ENCODE measurements at places on chromosomes 16 and 17.

- no peak for DNase-seq
These were observed 7.1 kb upstream of the LPCAT2 start for GRCh38 chr16:55501549-55502322.

GRCh38 chr16:50416388-50416787, 47.6 kb upstream of the BRD7 start:
- no peak for DNase-seq

DNA sequence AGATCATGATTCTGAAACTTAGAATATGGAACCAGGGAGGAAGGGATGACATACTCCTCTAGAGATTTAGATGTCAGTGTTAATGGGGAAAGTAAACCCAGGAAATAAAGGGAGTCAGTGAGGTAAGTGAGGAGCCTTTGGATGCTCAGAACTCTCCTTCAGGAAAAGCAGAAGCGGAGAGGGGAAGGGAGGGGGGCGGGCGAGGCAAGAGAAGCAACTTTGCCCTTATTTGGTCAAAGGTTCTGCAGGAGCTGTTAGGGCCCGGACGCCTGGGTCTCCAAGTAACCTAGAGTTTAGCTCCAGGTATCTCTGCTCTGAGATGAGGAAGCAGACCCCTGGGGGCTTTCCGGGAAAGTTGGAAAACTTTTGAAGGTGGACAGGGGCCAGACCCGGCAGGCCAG, 1.3 kb downstream of the PFN1 start:
- no peak for DNase-seq

- no peak for DNase-seq
These were observed 75.2 kb upstream of the DHX40 start for GRCh38 chr17:59490216-59490615.

- no peak for DNase-seq
These were observed 15.3 kb downstream of the NFATC3 start for GRCh38 chr16:68100488-68100887.

DNA sequence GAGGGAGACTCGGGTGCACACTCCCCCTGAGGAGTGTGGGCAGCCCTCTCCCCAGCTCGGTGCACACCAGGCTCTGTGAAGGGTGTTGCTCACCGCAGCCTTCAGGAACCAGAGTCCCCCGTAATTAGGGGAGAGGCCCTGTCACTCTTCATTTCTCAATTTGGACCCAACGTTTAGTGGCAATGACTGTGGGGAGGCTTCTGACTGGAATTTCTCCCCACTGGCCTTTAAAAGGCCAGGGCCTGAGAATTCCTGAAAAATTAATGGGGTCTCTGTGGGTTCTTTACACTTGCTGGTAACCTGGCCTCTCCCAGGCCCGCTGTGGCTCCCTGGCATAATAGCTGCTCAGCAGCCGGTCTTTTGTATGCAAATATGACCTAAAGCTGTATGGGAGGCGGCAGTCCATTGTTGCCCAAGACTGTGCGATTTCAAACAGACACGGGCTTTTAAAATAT, 209.7 kb downstream of the MSI2 start:
- DNase-seq: no peak

- DNase-seq: no peak
These were observed 5.5 kb upstream of the SMG1 start for GRCh38 chr16:18931756-18932155.

- DNase-seq: no peak
These were observed 6.7 kb upstream of the KRT14 start for GRCh38 chr17:41593306-41593981.

DNA sequence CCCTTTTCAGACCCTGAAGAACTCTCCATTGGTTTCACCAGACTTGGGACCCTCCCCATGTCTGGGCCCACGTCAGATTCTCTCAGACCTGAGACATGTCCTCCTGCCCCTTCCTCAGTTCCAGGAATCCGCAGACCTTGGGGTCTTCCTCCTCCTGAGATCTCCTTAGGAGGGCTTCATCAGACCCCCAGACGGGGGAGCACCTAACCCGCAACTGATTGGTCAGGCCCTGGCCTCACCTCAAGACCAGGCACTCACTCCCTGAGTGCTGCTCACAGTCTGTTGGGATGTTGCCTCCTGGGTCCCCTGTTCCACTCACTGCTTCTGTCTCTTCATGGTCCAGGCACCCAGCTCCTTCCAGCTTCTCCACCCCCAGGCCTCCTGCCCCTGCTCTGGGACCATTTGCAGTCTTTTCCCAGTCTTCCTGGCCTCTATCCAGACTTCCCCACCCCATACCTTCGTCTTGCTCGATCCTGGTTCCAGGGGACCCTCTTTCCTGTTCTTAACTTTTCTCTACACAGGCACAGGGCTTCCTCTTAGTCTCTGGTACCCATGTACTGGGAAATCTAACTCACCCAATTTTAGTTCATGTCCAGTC, 1.2 kb downstream of the GID4 start:
- DNase-seq: no peak

- no peak for DNase-seq
These were observed 2.6 kb upstream of the ADGRG3 start for GRCh38 chr16:57665541-57665940.

DNA sequence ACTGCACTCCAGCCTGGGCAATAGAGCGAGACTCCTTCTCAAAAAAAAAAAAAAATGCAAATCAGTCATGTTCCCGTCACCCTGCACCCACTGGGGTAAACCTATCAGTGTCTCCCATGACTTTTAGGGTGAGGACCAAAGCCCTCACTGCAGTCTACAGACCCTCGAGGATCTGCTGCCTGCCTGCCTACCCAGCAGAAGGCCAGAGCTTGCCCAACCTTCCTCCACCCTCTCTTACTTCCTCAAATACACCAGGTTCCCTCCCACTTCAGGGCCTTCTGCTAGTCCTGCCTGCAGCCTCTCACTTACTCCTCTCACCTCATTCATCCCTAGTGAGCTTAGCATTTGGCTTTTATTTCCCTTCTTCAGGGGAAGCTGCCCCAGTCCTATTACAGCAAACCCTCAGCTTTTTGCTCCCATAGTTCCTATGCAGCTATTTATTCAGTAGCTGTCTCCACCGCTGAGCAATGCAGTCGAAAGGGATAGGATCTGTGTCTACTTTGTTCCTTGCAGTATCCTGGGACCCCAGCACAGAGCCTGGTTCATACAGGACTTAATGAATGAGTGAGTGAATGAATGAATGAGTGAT, 17.8 kb upstream of the TOB1 start:
- no peak for DNase-seq

DNA sequence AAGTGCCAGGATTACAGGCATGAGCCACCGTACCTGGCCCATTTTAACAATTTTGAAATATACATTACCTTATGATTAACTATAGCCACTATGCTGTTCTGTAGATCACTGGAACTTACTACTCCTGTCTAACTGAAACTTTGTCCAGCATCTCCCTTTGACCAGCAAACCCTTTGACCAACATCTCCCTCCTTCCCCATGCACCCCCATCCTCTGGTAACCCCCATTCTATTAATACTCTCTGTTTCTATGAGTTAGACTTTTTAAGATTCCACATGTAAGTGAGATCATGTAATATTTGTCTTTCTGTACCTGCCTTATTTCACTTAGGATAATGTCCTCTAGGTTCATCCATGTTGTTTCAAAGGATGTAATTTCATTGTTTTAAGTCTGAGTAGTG, 178.0 kb downstream of the MSI2 start:
- DNase-seq: no peak

- DNase-seq: no peak
These were observed 609.4 kb upstream of the CDH5 start for GRCh38 chr16:65757064-65757463.

GRCh38 chr17:72756256-72756655, 336.2 kb downstream of the SLC39A11 start:
- no peak for DNase-seq
